ENCODE measurements at places on chromosomes 12 and 14.

DNA sequence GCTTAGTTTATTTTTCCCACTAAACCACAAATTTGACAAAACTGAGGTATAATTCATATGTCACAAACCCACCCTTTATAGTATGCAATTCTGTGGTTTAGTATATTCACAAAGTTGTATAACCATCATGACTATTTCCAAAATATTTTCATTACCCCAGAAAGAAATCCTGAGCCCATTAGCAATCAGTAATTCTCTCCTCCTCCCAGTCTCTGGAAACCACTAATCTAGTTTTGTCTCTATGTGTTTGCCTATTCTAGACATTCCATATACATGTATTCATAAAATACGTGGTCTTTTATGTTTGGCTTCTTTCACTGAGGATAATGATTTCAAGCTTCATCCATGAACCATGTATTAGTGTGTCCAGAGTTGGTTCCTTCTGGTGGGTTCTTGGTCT lies 267.6 kb downstream of the AEBP2 start:
- no peak for DNase-seq

- DNase-seq, result no peak
Observed at GRCh38 chr12:67014642-67015041, 254.5 kb upstream of the CAND1 start.

GRCh38 chr14:101601606-101602465 lies 40.5 kb downstream of the DIO3 start:
- no peak for DNase-seq

DNA sequence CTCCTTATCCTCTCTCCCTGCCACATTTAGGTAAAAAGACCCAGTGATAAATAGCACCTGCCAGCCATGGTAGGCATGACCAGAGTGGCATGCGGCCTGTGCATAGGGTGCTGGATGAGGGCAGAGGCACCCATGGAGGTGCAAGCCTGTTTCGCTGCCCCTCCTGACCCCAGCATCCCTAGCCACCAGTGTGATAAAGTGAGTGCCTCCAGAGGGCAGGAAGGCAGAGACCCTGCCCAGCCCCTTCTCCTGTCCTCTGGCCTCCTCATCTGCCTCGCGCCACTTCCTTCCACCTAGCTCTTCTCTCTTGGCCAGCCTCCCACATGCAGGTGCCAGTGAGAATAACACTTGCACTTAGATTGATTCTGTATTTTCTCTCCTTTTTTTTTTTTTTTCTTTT lies 108.3 kb upstream of the FUT8 start:
- DNase-seq, result no peak

GRCh38 chr12:114504311-114504710 lies 98.4 kb upstream of the TBX5 start:
- no peak for DNase-seq

GRCh38 chr14:33680873-33681272 lies 270.0 kb downstream of the EGLN3 start:
- DNase-seq, result no peak

- DNase-seq, result no peak
Observed at GRCh38 chr12:39660101-39660500, 40.5 kb upstream of the ABCD2 start.

DNA sequence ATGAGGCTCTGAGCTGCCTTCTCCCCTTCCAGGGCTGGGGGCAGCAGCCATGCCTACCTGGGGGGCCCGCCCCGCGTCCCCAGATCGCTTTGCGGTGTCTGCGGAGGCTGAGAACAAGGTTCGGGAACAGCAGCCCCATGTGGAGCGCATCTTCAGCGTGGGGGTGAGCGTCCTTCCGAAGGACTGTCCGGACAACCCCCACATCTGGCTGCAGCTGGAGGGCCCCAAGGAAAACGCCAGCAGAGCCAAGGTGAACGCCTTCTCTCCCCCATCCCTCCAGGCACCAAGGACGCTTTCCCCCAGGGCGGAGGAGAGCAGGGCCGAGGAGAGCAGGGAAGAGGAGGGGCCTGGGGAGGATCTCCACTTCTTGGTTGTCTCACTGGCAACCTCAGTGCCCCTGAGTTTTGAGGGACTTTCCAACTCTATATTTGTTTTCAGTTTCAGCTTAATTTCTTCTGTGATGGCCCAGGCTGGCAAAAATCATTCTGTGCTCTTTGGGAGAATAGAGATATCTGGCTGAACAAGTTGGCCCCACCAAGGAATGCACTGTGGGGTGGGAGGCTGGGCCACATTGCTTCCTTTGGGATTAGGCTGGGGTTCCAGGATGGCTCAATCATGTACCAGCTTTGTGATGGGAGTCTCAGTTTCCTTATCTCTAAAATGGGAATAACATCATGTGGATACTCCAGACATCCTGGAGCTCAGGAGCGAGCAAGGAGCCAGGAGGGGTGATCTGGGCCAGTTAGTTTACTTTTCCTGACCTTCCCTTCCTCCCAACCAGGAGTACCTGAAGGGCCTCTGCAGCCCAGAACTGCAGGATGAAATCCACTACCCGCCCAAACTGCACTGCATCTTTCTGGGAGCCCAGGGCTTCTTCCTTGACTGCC lies 1.2 kb downstream of the KHNYN start:
- DNase-seq, result no peak

DNA sequence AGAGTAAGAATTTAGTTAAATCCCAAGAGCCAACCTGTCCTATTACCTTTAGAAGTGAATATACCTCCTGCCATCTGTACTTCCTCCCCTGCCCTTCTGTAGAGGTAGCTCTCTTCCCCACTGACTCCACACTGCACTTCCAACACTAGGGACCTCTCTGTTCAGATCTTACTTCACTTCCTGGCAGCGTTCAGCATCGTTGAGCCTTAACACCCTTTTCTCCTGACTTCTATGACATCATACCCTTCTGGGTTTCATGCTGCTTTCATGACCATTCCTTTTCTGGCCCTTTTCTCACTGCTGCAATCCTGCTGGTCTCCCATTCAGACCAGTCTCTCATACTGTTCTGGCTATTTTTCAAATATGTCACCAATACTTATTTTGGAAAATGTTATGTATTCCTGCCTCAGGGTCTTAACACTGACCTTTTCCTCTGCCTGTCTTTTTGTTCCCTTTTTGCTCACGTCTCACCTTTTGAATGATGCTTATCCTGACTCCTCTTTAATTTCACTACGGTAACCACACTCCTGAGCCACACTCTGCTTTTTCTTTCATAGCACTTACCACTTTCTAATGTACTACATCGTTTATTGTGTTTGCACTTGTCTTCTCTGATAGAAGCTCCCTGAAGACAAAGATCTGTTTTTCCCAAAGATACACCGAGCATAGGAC lies 67.6 kb downstream of the PLEKHA5 start:
- DNase-seq, result peak; percentile 9

- no peak for DNase-seq
Observed at GRCh38 chr12:96548384-96548783, 59.0 kb downstream of the CFAP54 start.

GRCh38 chr12:16062611-16063010 lies 151.5 kb downstream of the DERA start:
- no peak for DNase-seq

DNA sequence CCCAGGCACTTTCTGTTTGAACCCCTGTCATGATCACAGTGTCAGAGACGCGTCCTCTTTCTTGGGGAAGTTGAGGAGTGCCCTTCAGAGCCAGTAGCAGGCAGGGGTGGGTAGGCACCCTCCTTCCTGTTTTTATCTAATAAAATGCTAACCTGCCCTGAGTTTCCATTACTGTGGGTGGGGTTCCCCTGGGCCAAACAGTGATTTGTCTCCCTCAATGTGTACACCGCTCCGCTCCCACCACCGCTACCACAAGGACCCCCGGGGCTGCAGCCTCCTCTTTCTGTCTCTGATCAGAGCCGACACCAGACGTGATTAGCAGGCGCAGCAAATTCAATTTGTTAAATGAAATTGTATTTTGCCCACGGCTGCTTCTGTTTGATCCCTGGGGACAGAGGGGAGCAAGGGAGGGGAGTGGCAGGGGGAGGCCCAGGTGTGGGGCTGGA lies 5.1 kb downstream of the SHMT2 start:
- no peak for DNase-seq

DNA sequence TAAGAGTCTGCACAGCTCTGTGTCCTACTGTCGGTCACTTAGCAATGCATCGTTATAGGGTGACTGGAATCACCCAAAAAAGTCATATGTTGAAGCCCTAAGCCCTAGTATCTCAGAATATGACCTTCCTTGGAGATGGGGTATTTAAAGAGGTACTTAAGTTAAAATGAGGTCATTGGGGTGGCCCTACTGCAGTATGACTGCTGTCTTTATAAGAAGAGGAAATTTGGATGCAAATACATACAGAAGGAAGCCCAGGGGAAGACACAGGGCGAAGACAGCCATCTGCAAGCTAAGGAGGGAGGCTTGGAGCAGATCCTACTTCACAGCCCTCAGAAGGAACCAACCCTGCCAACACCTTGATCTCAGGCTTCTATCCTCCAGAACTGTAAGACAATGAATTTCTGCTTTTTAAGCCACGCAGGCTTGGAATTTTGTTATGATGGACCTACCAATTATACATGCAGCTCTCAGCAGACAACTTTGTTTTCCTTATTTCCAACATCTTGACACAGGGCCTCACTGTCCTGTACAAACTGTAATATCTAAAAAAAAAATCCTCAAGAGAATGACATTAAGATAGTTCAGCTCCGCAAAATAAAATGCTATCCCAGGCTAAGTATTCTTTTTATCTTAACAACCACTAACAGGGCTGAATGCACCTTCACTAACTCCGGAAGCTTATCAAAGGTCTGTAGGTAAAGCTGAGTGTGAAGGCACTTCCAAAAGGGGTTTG lies 40.4 kb downstream of the ZFP36L1 start:
- DNase-seq, result no peak

GRCh38 chr12:640773-641172 lies 22.5 kb downstream of the NINJ2 start:
- no peak for DNase-seq

- no peak for DNase-seq
Observed at GRCh38 chr14:65354715-65355114, 57.8 kb upstream of the FUT8 start.

GRCh38 chr12:113823016-113823415 lies 143.1 kb downstream of the RBM19 start:
- no peak for DNase-seq

- no peak for DNase-seq
Observed at GRCh38 chr12:117018276-117018675, 80.9 kb downstream of the TESC start.

DNA sequence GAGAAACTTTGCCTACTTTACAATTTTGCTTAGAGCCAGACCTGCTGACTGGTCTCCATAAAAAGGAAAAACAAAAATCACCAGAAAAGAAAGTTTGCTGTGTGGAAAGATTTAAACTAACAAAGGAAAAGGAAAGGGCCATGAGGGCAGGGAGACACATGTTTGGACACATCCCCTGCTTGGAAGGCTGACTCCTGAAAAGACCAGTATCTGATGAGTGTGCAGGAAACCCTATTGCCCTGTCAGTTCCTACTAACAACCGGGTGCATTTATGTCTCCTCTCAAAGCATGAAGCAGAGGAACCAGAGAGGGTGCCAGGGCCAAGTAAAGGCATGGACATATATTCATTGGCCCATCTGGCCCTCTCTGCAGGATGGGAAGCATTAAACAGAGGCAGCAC lies 7.0 kb upstream of the STAB2 start:
- no peak for DNase-seq

DNA sequence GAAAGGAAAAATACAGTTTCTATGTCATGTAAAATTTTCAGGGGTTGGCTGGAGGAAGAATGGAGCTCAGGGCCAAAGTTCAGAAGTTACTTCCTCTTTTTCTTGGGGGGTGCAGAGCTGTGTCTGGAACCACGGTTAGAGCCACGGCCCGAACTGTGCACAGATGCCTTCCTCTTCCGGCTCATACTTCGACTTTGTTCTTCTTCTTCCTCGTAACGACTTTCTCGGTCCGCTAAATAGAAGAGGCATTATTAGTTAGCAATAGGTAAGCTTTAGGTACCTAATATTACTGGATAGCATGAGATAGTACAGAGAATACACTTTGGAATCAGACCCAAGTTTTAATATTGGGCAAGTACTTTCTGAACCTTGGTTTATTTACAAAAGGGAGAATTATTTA lies 31.2 kb downstream of the SUPT16H start:
- no peak for DNase-seq

GRCh38 chr12:52403561-52403960 lies 2.6 kb downstream of the KRT82 start:
- DNase-seq, result no peak

- DNase-seq, result no peak
Observed at GRCh38 chr14:36012621-36013020, 163.9 kb downstream of the PTCSC3 start.

DNA sequence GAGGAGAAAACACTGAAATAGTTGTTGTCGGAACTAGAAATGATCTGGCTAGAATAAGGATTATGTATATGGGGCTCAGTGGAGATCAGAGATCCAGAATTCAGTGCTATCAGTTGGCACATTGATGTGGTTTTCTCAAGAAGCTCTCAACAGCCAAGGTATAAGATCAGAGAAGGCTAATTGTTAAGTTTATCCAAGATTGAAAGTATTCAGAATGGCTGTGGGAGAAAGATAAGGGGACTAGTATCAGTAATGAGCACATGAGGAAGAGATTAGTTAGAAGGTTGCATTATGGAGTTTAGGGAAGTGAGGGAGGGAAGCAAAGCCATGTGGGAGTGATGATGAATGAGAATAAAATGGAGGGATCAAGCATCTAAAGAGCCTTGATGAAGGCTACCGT lies 128.1 kb upstream of the MIS18BP1 start:
- DNase-seq, result no peak

Measured in COR-L47 (cell line).